ENCODE measurements at places on chromosomes 2 and 18.

- DNase-seq: no peak
These were observed 38.3 kb upstream of the WDR75 start for GRCh38 chr2:189402932-189403331.

DNA sequence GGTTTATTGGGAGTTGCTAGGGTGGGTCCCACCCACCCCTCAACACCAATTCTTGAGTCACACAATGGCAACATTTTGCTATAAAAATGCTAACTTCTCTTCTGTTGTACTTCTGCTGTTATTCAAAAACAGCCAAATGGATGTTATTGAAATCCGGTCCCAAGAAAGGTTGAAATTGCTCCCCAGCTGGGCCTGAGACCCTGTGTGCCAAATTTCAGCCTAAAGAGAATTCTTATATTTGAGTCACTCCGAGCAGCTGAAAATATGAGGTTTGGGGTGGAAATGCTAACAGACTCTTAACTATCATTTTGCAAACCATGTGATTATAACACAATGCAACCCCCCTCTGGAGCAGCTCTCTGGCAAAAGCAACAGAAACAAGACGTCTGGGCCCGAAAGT is 27.0 kb upstream of the ACVR1 start:
- no peak for DNase-seq

DNA sequence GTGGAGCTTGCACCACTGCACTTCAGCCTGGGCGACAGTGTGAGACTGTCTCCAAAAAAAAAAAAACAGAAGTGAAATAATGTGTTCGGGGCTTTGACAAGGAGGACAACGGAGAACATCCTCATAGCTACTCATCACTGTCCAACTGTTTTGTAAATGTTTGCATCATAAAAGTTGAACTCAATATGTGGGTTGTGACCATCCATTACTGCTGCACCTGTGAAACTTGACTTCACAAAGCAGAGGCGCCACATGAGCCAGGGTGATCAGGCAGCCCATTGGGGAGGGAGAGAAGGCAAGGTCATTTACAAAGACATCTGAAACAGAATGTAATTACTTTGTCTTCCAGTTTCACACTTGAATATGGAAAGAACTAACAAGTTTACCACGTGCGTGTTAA is 61.6 kb downstream of the LAMA1 start:
- no peak for DNase-seq

- no peak for DNase-seq
These were observed 56.5 kb downstream of the RNU4ATAC start for GRCh38 chr2:121587131-121587530.

DNA sequence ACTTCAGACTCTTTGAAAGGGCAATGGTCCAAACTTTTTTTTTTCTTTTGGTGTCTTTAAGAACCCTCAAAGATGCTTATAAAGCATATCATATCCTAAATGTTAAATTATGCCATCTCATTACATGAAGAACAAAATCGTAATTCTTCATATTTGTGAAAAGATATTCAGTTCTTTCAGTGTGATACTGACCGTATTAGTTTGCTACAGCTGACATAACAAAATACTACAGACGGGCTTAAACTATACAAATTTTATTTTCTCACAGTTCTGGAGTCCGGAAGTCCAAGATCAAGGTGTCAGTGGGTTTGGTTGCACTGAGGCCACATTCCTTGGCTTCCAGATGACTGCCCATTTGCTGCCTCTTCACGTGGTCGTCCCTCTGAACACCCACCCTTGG is 1377.2 kb upstream of the ZEB2 start:
- DNase-seq: no peak
